Naive thymus-derived CD8-positive, alpha-beta T cell (primary cell): ENCODE measurements at places on chromosomes 5 and 9.

DNA sequence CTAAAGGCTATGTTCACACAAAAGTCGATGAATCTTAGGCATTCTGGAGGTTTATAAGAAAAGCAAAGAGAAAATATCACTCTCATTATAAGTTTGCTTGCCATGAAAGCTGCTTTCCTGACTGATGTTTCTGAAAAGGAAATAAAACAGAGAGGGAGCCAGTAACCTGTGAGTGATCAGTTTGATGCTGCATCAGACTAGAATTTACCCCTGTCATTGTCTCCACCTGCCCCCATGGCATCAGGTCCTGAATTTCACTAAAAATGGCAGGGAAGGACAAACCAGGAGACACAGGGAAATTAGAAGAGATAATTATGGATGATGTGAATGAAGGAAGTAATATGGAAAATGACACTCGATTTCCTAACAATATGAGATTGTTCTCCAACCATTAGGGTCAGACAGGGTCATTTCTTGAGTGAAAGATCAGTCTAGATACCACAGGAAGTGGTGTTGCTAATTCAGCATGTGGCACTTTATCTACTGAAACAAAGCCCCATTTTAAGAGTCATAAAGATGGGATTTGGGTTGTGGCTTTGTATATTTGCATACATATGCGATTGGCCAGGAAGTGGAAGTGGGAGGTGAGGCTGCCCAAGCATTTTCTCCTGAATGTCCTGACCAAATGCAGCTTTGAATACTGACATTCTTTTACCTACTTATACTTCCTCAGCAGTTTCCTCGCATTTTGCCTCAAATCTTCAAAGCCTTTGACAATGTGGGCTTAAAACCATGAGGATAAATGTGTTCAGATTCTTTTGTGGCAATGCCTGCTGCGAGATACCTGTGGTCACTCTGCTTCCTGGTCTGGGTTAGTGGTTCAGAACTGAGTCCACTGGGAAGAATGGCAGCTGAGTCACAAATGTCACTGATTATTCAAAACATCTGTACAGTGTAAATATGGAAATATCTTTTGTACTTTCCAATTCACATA, 29.7 kb downstream of the MEGF10 start:
- no peak for DNase-seq

GRCh38 chr5:116520771-116521170, 53.9 kb downstream of the SEMA6A start:
- no peak for DNase-seq

- DNase-seq, result no peak
Observed at GRCh38 chr9:119005162-119005561, 364.1 kb downstream of the BRINP1 start.

DNA sequence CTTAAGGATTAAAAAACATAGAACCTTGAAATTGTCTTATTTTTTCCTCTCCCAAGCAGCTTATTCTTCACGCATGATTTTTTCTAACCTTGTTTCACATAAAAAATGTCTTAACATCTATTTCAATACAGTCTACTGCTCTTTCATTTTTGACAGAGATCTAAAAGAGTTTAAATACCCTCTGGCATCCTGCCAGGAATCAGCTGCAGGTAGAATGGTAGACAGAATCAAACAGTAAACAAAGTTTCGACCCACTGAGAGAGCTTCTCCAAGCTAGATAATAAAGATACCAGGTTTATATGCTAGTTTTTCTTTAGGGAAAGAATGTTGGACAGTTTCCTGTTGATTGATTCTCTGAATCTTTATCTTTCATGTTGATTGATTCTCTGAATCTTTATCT, 555.8 kb upstream of the CDH9 start:
- no peak for DNase-seq

DNA sequence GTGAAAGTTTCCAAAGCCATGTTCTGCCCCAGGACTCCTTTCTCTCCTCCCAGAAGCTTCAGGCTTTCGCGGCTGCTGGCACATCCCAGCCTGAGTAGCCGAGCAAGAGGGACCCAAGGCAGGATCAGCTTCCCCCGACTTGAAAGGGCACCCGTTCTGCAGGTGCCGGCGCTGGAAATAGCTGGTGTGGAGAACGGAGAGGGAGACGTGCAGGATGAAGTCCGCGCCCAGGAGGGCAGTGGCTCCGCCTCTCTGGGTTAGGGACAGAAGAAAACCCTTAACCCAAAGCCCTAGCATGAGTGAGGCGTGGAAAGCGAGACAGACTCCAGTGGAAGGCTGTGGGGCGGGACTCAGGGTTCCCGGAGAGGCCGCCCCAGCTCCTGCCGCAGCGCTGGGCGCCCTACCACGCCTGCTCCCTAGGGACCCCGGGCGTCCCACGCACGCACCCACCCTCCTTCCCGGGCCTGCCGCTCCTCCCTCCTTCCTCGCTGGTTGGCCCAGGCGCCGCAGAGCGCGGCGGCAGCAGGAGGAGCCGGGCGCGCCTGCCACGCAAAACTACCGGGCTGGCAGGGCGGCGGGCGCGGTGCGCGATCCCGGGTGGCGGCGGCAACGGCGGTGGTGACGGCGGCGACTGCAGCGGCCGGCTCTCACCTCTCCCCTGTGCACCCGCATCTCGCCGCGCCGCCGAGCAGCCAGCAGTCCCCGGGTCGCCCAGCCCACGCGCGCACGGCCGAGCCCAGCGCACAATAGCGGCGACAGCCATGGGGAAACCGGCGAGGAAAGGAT, at the start of gene SLC1A1:
SLC1A1 (plus strand) TSS at position 550 of the 786 bp plus-strand sequence; CDS start at position 762, 212 bp downstream.
- peak; percentile 39 for DNase-seq

GRCh38 chr5:143262393-143263174, 140.9 kb downstream of the NR3C1 start:
- DNase-seq, result no peak

DNA sequence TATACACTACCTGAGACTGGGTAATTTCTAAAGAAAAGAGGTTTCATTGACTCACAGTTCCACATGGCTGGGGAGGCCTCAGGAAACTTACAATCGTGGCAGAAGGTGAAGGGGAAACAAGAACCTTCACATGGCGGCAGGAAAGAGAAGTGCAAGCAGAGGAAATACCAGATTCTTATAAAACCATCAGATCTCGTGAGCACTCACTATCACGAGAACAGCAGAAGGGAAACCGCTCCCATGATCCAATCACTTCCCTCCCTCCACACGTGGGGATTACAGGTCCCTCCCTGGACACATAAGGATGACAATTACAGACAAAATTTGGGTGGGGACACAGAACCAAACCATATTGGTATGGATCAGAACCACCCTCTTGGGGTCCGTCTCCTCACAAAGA, 44.2 kb upstream of the SPIN1 start:
- no peak for DNase-seq

- DNase-seq, result no peak
Observed at GRCh38 chr5:95390812-95391492, at the start of gene FAM81B. FAM81B (plus strand) TSS chr5:95391366; CDS start chr5:95391390, 24 bp downstream.

GRCh38 chr5:89004379-89004778, 121.4 kb upstream of the MEF2C start:
- no peak for DNase-seq

- no peak for DNase-seq
Observed at GRCh38 chr5:178940569-178941360, at the start of gene ZNF454. ZNF454 (plus strand) TSS chr5:178941198; CDS start chr5:178942792, 1,594 bp downstream.
